Fibroblast of villous mesenchyme (primary cell): ENCODE measurements at places on chromosomes 13 and 19. TPM values are rescaled to one million over a fixed set of nuclear protein-coding genes. Genes with fewer than 3 reads are reported as not detected.

Gene C19orf47
- total RNA-seq, result 11.2 and 11.9 TPM in 2 replicates

Gene ICAM4
- 3.2 and 4.7 TPM in 2 replicates for total RNA-seq

Gene PRTN3
- total RNA-seq, result not detected in 2 replicates

Gene IGFL2
- total RNA-seq, result not detected in 2 replicates

Gene CYSLTR2
- not detected in 2 replicates for total RNA-seq

Gene SGTA
- total RNA-seq, result 44.5 and 50.9 TPM in 2 replicates

Gene EML2
- total RNA-seq, result 17.7 and 31.5 TPM in 2 replicates

Gene ZIC5
- total RNA-seq, result not detected in 2 replicates

Gene MBD3L3
- total RNA-seq, result not detected in 2 replicates

Gene KLK14
- not detected in 2 replicates for total RNA-seq

Gene POU2F2
- 1.3 and 1.9 TPM in 2 replicates for total RNA-seq

Gene PALM3
- under 0.01 TPM in 1 of 2 replicates, not detected in the other for total RNA-seq

Gene HCST
- total RNA-seq, result 0.43 and 0.64 TPM in 2 replicates

Gene SIX5
- total RNA-seq, result 8.4 and 8.6 TPM in 2 replicates

Gene SUGP1
- total RNA-seq, result 22.5 and 27.4 TPM in 2 replicates

Gene MBD3
- 73.4 and 103 TPM in 2 replicates for total RNA-seq

Gene PIAS4
- total RNA-seq, result 17.3 and 26.7 TPM in 2 replicates

Gene RASAL3
- not detected in 2 replicates for total RNA-seq

Gene TDRD3
- total RNA-seq, result 16.8 and 17.3 TPM in 2 replicates

Gene ZNF99
- not detected in 2 replicates for total RNA-seq

Gene PEG3
- total RNA-seq, result 0.32 and 0.43 TPM in 2 replicates

Gene SERP2
- total RNA-seq, result 5.5 and 5.6 TPM in 2 replicates

Gene ANGPTL4
- 0.64 and 1.3 TPM in 2 replicates for total RNA-seq

Gene GGN
- total RNA-seq, result 0.32 and 0.86 TPM in 2 replicates

Gene KLF16
- total RNA-seq, result 10.4 and 16.8 TPM in 2 replicates
